Ammon's horn (tissue), 1 donor: ENCODE measurements at places on chromosomes 5 and 9.

DNA sequence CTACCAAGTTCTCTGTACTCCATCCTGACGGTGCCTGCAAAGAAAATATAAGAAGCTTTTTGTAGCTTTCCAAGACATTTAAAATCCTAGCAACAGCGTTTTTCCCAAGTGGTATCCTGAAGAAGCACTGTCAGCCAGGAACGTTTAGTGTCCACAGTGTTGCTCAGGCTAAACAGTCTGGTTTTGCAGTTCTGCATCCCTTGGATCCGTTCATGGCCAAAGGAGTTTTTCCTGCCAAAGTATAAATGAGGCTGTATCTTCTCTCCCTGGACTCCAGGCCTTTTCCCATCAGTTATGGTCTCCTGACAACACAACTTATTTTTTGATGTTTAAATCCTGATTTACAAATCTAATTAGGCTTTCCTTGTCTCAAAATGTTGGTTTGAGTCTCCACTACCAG lies 925.8 kb downstream of the TLE1 start:
- DNase-seq: no peak

- DNase-seq: no peak
These were observed 15.8 kb upstream of the TMED9 start for GRCh38 chr5:177576169-177576568.

GRCh38 chr5:137802282-137803210 lies 48.4 kb upstream of the HNRNPA0 start:
- no peak for DNase-seq

GRCh38 chr5:90503596-90503995 lies 25.8 kb downstream of the LYSMD3 start:
- DNase-seq: no peak

GRCh38 chr5:313265-313664 lies 8.2 kb upstream of the AHRR start:
- DNase-seq: no peak

DNA sequence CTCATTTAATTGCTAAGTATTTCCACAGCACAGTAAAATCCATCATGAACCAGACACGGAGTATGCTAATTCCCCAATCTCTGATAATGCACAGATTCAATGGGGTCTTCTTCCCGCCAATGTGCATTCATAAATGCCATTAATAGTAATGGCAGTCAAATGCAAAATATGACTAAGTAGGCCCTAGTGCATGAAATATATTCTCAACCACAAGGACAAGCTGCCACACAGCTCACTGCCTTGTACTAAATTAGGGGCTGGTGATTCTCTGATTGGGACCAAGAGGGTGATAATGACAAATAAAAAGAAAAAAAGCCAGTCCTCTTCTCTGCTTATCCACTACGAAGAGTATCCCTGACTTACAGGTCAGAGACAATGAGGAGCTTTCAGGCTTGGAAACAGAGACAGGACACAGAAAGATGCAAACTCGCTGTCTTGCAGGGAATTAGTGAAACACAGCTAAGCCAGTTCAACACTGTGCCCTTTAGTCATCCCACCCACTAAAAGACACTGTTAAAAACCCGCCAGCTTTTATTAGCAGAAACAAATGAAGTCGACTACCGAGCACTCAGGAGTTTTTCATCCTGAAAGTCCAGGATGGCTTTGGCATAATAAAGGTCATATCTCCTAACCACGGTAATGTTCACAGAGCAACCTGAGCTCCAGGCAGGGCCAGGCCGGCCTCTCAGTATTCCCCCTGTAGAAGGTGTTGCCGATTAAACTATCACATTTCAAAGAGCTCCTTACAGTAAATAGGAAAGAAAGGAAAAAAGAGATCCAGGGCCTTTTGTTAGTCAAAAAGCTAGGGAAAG lies 148.1 kb downstream of the EBF1 start:
- DNase-seq: no peak

- DNase-seq: no peak
These were observed 17.4 kb upstream of the NIM1K start for GRCh38 chr5:43174586-43174985.

- no peak for DNase-seq
These were observed 7.6 kb downstream of the BARHL1 start for GRCh38 chr9:132590037-132590317.

DNA sequence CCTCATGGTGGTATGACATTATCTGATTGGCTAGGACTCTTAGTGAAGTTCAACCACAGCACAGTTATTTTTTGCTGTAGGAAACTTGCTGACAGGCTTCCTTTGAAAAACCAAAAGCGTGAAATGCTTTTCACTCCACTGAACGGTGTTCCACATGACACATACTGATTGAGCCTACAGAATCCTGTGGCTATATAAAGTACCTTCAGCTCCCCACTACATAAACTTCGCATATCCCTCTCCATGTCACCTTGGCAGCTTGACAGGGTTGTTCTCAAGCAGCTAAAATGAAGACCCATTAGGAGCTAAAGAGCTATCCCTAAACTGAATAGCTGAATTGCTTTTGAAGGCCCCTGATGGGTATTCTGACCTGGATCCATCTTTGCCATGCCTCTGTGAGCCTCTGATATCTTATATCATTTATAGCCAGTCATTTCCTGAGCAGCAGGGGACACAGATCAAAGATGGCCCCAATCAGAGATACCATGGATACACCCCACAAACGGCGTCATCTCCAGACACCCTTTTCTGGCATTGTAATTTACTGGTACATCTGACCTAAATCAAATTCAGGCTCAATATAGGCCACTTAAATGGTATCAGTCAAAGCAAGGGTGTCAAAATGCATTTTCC lies 91.5 kb downstream of the APBA1 start:
- no peak for DNase-seq

DNA sequence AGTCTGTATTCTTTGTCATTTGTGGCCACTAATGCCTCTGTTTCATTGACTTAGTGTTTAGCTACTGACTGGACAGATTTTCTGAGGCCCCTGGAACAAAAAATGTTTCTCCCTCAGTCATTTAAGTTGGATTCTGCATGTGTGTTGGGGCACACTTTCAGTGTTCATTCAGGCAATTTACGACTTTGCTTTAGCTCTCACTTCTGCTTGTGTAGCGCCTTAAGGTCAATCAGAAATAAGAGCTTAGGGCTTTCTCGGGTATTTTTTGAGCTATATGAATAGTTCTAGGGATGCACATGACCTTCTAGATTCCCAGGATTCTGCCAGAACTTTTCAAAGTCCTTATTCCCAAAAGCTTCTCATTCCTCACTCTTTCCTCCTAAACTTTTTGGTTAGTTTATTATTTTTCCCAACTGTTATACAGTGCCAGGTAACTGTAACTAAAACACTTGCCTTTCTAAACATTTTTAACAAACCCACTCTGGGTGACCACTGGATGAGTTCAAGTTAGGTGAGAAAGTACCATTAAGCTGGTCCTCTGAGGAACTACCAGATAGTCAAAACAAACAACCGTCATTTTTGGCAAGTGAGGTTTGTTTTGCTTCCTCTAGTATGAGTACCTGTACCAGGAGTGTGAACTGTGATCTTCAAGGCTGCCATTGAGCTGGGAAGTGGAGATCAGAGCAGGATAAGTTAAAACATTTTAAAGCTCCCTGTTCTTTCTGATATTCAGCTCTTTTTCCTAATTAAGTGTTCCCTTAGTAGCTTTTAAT lies 571.3 kb upstream of the TLE4 start:
- no peak for DNase-seq

GRCh38 chr9:69746859-69747560 lies 12.8 kb downstream of the PTAR1 start:
- DNase-seq: no peak
